IPS DF 19.7 (cell line): ENCODE measurements at places on chromosomes 13 and 19.

GRCh38 chr19:30017172-30017571, 75.1 kb downstream of the URI1 start:
- DNase-seq: no peak

DNA sequence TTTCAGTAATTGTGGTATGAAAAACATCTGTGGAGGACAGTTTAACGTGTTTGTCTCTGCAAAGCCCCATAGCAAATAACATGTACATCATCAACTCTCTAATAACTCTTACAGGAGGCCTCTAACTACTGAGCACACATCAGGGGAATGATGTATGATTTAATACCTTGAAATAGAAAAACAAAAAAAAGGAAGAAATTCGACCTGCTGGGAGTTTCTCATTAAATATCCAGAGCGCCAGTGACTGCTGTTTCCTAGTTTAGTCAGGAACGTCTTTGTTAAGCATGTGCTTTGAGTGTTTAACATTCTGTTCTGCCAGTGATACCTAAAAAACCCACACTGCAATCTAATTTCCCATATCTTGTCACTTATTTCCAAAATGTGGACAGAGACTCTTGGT, 235.4 kb downstream of the PCDH20 start:
- no peak for DNase-seq

- DNase-seq: no peak
Observed at GRCh38 chr13:83350569-83350968, 531.7 kb downstream of the SLITRK1 start.

DNA sequence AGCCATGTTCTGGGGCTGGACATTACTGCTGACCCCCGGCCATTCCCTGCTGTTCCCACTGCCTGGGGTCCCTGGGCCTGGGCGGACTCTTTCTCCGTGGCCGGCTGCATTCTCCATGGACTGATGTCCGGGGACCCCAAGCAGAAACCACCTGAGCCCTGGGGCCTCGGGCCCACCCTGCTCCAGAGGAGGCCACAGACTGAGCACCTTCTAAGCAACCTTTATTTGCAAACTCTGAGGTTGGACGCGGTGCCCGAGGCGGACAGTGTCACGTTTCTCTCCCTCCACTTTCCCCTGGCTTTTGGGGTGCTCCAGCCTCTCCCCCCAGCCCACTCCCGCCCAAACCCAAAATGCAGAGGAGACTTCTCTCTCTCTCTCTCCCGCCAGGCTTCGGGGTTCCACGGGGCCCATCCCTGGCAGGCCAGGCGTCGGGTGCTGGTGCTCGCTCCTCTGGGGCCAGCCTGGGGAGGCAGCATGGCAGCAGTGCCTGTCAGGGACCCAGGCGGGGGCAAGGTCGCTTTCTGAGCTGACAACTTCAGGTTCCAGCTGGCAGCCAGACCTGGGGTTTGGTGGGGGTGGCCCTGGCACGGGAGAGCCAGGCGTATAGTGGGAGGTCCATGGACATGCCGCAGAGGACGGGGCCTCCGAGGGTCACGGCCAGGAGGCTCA, 2.3 kb upstream of the C19orf25 start:
- DNase-seq: no peak

DNA sequence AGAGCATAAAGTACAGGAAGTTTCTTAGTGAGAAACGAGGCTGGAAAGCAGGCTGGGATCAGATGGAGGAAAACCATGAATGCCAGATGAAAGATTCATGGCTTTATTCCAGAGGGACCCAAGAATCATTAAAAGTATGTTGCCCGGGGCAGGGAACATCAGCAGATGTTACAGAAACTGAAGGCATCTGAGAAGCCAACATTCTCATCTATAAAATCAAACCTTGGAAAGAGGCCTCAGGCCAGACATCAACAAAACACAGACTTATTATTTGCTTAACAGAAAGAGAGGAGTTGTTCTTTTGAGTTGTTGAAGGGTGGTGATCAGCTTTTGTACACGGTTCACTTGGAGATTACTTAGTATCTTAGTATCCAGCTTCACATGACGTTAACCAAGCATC, 543.6 kb downstream of the RFC3 start:
- no peak for DNase-seq

DNA sequence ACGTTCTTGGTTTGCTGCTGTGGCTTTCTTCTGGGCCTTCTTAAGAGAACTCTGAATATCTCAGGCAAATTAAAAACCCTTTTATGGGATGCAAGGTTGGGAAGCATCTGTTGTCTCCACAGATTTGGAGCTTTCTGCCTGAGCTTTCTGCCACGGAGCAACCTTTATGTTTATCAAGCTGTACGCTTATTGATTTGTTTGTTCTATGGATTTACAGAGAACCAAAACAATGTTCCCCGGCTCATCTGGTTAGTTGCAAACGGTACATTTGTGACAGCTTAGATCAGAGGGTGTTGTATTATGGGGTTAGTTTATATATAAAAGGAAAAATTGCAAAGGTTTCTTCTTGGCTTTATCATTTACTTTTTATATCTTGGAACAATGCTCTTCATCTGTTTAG, 479.6 kb downstream of the DIAPH3 start:
- no peak for DNase-seq

DNA sequence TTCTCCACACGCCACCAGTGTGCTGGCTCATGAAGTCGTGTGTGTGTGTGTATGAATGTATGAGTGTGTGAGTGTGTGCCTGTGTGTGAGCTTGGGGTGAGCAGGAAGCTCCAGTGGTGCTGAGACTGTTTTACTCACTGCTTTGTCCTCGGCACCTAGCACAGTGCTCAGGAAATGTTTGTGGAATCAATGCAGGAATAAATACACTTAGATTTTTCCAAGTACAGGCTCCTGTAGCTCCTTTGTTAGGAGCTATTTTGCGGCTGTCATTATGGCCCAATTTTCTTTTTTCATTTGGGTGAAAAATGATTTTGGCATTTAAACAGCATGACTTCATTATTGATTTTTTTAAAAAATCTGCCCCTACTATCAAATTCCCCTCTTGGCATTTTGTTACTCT, 193.5 kb upstream of the KL start:
- DNase-seq: no peak

GRCh38 chr13:106649495-106649894, 81.6 kb upstream of the ARGLU1 start:
- DNase-seq: no peak

DNA sequence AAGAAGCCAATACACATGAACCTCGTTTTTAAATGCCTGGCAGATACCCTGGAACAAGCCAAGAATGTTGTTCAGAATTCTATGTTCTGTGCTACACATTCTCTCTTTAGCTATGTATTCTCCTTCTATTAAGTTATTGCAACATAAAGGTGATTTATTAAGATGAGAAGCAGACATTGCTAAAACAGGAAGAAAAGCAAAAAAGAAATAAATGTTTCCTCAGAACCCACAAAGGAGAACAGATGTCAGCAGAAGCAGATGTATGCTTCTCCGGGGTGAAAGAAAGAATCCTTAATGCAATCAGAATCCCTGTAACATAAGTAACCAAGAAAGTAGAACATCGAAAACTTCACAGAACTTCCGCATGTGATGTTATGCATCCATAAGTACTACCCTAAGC, 302.9 kb downstream of the DCT start:
- DNase-seq: no peak

DNA sequence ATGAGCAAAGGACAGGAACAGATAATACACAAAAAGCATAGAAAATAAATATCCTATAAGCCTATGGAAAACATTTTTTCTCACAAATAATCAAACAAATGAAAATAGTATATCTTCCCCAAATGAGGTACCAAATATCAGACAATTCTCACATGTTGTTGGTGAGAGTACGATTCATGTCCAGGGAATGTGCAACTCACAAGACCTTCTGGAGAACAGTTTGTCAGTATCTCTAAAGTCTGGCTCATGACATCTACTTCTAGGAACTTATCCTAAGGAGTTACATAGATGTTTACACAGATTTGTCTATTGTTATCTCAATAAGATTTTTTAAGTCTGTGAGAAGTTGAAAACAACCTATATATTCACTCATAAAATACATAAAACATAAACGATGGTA, 80.3 kb upstream of the ARHGEF7 start:
- DNase-seq: no peak

- DNase-seq: no peak
Observed at GRCh38 chr13:103287659-103288058, 221.4 kb upstream of the SLC10A2 start.
